ENCODE measurements at places on chromosomes 5 and 9.

GRCh38 chr5:68396722-68397121 is 181.2 kb downstream of the PIK3R1 start:
- no peak for DNase-seq

DNA sequence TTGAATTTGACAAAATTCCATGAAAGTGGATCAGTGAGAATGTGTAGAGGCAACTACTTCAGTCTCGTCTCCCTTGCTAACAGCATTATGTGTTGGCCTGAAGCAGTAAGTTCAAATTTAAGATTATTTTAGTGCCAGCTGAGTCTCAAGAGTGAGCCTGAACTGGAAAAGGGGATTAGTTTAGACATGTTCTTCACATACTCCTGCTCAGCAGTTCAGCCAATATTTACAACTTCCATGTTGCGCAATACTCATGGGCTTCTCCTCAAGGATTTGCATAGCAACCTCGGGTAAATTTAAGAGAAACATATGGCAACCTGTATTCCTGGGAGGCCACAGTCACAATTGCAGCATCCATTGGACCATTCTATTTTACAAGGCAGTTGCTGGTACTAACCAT is 553.8 kb downstream of the PTPRD start:
- DNase-seq: no peak

- DNase-seq: no peak
These were observed 15.1 kb upstream of the TRIM36 start for GRCh38 chr5:115184770-115185169.

GRCh38 chr9:12816656-12817101 is 41.9 kb downstream of the LURAP1L start:
- DNase-seq: no peak

DNA sequence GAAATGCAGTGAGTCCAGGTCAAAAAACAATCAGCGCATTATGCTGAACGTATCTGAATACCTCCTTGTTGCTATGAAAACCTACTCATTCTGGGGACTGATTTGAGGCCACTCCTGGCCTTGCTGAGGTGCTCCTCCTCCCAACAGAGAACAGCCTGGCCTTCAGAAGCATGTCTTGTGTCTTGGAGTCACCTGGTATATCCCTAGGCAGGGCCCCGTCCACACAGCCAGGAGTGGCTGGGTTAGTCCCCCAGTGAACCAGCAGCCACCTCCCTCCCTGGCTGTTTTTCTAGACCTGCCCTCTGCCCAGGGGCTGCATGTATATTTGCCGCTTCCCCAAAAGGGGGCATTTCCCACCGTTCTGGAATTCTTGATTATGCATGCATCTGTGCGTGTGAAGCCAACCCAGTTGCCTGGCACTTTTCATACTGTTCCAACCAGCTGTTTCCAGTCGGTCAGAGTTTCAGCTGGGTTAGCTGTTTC is 99.2 kb upstream of the SPATA31C2 start:
- DNase-seq: no peak

GRCh38 chr5:18098691-18099090 is 464.4 kb downstream of the TAF11L14 start:
- DNase-seq: no peak

DNA sequence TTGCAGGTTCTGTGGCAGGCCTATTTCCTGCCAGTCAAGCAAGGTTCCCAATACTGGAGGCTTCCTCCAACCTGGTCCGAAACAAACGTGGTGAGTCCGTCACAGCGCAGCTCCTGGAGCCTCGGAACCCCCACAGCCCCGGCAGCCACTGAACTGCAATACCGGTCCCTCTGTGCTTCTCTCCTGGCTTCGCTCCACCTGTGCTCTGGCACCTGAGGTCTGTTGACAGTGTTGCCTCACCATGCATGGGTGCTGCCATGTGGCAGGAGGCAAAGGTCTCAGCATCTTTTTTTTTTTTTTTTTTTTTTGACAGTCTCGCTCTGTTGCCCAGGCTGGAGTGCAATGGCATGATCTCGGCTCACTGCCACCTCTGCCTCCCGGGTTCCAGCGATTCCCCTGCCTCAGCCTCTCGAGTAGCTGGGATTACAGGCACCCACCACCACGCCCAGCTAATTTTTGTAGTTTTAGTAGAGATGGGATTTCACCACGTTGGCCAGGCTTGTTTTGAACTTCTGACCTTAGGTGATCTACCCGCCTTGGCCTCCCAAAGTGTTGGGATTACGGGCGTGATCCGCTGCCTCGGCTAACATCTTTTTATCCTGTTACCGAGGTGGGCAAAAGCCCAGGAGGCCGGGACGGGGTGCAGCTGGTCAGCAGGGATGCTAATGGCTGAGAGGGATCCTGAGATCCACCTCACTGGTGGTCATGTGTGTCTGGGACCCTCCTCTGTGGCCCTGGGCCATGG is 57.1 kb upstream of the RNU6ATAC start:
- DNase-seq: no peak

DNA sequence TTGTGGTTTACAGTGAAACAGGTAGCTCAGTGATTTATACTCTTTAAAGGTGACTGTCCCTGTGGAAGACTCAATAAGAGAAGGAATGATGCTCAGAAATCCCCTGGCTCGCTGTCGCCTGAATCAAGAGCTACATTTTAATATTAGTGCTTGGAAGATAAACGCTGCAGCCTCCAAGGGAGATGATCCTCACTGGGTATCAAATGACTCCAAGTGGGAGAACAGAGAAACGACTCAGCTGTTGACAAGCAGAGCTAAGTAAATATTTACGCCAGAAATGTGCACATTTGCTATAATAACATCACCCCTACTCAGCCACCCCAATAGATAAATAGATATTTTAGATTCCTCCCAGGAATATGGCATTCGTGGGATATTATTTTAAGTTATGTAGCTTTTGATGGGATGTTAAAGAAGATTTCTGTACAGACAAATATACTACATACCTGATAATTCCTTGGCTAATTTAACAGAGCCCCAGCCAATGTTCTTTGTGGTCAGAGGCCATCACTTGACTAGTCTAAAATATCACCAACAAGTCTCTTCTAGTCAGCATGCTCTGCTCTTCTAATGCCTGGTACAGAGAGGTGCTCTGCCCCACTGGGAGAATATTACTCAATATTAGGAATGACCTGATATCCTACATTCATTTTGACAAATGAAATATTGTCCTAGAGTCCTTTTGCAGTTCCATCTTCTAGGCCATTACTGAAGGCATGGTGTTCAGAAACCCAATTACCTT is 18.3 kb upstream of the CCDC192 start:
- DNase-seq: no peak

GRCh38 chr5:140038373-140038957 is 4.6 kb downstream of the NRG2 start:
- DNase-seq: no peak

DNA sequence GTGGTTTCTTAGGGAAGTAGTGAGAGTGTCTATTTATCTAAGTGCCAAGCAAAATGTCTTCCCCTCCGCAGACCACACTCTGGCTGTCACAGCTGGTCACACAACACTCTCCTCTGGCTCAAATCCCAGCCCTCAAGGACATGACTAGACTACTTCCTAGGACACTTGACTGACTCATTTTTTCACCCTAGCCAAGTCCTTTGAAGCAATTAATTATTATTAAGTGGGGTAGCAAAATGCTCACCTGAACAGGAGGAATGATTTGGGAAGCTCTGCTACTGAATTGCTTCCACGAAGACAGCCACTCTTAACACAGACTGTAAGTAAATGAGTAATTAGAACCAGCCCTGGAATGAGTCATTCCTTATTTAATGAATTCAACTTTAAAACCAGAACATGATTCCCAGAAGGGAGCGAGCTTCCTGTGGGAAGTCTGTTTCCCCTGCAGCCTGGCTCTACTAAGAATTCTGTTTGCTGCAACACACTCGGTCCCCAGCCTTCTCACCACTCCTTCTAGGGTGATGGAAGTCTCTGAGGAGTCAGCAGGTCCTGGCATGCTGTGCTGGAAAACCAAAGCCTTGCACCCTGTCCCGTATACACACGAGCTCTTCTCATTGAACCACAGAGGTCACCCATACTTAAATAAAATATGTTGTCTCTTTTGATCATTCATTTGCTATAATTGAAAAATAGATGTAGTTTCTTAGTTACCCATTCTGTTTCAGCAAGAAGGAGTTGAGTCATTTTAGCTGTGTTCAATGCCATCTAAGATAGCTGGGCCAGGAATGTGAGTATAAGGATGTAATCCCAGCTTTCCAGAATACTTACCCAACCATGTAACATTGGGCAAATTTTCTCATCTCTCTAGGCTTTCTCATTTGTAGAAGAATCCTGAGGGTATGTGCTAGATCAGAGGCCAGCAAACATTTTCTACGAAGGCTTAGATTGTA is 218.6 kb upstream of the RASEF start:
- DNase-seq: no peak

DNA sequence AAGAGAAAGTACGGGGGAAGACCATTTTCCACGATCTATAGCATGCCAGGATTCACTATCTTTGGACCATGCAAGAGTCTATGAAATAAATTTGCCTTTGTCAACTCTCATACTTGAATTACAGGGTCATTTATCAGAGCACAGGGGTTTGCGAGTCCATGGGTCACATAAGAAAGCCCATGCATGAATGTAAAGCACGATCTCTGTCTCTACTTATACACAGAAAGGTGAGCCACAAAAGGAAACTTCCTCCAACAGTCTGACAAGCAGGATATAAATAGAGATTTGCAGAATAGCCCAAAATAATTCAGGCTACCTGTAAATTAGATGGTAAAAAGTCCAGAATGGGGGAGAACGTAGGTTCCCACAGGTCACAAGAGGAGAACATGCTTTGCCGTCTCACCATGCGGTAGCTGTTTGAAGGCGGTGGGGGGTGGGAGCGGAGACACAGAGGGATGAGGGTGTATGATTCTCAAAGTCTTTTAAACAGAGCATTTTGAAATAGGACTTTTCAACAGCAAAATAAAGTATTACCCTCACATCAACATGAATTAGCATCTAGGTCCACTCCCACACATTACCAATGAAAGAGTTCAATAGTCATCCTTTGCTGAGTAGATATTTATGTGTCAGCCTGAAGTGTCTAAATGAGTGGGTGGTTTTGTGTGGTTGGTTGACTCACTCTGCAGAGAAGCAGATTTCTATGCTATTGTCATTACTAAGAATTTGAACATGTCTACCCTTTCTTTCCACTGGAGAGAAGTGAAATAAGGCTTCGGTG is 279.7 kb downstream of the EBF1 start:
- no peak for DNase-seq

DNA sequence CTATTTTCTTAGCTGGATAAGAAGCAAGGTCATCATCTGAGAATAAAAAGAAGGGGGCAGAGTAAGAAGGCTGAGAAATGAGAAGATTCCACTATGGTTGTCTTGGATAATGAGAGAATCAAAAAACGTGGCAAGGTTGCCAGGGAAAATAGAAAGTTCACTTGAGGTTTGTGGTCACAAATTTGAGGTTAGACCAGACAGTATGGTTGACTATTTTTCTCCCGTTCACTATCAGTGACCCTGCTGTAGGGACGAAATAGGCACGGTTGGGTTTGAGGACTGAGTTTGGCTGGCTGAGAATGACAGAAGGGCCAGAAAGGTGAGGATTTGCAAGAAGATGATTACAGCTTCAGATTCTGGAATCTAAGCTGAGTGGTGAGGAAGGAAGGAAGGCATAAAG is 266.0 kb upstream of the ZNF462 start:
- DNase-seq: no peak

GRCh38 chr9:72022841-72023240 is 37.6 kb downstream of the C9orf57 start:
- DNase-seq: no peak

GRCh38 chr5:136143763-136144162 is 11.1 kb downstream of the SMAD5 start:
- no peak for DNase-seq

- DNase-seq: no peak
These were observed 46.6 kb upstream of the TNC start for GRCh38 chr9:115164511-115164974.

DNA sequence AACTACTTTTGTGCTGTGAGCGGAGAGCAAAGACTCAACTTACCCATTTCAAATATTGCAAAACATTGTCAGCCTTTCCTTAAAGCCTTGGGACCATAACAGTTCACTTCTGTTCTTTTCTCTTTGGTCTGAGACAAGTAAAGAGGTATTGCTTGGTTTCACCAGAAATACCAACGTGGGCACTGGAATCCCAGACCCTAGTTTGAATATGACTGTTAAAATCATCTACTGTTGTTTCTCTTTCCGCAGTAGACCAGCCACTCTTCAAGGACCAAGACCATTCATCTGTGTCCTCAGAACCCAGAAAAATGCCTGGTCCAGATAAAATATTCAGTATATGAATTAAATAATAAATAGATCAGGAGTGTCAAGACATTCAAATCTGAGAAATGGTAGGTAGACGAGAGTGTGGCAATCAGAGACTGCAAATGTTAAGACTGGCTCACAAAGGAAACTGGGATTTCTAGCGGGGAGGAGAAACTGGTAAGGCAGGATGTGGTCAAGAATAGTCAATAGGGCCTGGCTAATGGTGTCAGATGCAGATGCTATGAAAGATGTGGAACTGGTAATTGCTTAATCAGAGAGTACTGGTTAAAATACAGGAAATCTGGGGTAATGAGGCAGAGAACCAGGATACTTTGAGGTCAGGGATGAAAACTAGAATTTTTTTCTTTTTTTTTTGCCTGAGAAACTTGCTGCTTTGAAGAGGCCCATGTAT is 82.1 kb upstream of the IL33 start:
- no peak for DNase-seq

DNA sequence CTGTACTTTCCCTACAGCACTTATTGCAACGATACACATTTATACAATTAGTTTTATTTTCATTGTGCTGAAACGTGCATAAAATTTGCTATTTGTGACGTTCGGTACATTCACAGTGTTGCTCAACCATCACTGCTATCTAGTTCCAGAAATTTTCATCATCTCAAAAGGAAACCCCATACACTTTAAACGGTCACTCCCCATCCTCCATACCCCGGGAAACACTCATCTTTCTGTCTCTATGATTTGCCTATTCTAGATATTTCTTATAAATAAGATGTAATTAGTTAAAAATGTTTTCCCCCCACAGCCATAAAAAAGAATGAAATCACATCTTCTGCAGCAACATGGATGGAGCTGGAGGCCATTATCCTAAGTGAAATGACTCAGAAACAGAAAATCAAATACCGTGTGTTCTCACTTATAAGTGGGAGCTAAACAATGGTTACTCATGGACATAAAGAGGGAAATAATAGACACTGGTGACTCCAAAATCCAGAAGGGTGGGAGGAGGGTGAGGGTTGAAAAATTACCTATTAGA is 40.2 kb upstream of the TEX48 start:
- no peak for DNase-seq

DNA sequence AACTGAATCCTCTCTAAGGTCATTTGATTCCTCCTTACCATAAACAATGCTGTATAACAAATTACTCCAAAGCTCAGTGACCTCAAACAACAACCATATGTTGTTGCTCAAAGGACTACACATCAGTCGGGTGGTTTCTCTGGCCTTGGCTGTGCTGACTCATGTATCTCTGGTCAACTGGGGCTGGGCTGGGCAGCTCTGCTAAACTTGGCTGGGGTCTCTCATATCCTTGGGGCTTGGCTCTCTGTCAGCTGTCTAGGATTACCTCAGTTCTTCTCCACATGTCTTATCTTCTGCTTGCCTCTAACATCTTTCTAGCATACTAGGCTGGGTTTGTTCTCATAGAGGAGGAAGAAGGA is 86.4 kb downstream of the GALNT10 start:
- DNase-seq: no peak

Measured in activated CD4-positive, alpha-beta T cell treated with anti-CD3 and anti-CD28 coated beads for 24 hours (primary cell).